ENCODE measurements at places on chromosomes 1 and 21.

- DNase-seq = no peak
Observed at GRCh38 chr21:29521872-29522271, 223.2 kb downstream of the BACH1 start.

DNA sequence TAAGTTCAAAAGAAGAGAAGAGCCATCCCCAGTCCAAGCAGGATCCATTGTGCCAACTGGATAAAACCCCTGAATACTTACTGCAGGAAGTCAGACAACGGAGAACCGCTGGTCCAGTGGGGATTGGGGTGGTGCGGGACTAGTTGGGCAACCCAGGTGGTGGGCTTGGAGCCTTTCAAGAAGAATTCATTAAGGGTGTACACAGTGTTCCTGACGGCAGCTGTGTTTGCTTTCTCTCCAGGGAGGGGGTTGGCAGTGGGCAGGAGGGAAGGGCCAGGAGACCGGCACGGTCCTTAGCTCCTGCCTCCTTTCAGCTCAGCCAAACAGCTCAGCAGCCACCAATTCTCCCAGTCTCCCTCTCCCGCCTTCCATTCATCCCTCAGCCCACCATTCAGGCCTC, 7.1 kb upstream of the CDK18 start:
- DNase-seq = no peak

- DNase-seq = no peak
Observed at GRCh38 chr1:40692429-40692895, 958 bp downstream of the NFYC start.

DNA sequence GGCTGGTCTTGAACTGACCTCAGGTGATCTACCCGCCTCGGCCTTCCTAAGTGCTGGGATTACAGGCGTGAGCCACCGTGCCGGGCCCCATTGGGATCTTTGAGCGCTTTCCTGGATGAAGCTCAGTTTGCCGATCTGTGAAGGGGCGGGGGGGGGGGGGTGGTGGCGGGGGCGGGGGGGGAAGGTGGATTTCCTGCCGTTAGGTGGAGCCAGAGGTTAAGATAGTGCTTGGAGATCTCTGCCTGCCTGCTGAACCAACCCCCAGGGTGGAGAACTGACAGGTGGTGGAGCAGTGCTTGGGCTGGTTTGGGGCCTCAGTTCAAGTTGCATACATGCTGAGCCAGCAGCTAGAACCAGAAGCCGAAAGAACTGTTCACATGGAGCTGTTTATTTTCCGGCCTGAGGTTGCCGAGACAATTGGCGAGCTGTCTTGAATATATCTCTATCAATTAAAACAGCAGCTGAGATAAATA, 1.7 kb downstream of the TMCC2 start:
- DNase-seq = peak; percentile 69

- DNase-seq = no peak
Observed at GRCh38 chr1:82689217-82689616, 888.5 kb downstream of the ADGRL2 start.

DNA sequence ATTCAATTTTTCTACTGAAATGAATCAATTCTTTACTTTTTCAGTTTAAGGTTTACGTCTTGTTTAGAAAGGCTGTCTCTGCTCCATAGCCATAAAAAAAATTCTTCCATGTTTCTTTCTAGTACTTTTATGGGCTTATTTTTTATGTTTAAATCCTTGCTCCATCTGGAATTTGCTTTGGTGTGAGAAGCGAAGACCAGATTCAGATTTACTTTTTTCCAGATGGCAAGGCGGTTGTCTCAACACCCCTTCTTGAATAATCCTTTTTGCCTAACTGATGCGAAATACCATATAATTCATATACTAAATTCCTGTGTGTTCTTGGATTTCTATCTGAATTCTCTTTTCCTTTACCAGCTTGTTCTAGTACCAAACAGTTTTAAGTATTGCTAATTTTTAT, 101.5 kb downstream of the C1orf94 start:
- no peak for DNase-seq

DNA sequence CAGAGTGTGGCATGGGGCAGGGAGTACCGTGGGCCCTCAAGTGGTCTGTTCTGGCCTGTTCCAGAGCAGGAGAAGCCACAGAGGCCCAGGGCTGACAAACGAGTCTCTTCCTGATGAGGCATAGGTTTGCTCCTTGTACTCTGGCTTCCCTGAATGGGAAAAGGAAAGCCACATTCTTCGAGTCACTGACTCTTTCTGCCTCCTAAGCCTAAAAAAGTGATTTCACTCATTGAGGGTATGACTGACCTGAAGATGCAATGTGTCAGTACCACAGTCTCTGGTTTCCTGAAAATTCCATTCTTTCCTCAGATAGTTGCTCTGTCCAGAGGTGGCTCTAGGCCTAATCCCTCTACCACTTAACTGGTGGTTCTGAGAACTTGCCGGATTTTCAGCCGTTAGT, 92.3 kb downstream of the KCNN3 start:
- DNase-seq = no peak

DNA sequence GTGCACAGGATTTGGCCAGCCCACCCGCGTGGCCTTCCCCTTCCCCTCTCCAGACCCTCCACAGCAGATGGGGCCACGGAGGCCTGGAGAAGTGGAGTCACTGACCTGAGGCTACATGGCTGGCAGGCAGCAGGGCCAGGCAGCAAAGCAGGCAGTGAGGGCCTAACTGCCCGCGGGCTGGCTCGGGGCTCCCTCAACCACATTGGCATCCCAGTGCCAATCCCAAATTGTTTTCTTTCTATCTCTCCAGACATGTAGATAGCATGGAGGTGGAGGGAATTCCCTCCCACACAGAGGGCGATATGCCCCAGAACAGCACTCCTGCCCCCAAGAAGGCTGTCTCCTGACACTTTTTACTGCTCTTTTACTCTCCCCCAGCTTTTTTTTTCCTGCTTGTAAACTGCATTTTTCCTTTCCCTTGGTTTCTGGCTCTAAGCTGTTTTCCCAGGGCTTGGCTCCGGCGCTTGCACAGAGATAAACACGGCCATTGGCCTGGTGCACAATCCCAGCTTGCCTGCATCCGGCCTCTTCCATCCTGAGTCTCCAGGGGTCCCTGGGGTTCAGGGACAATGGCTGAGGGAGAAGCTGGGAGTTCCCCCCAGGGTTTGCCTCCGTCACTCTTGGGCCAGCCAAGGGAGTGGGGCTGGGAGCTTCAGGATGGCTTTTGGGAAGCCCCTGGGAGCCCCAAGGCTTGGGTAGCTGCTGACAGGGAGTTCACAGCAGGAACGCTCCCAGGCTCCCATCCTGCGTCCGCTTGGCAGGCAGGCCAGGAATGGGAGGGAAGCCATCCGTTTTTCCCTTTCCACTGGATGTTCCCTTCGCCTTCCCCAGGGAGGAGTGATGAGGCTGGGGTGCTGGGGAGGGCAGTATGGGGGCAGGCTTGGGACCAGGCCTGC, 7.0 kb downstream of the EPHX1 start:
- no peak for DNase-seq

DNA sequence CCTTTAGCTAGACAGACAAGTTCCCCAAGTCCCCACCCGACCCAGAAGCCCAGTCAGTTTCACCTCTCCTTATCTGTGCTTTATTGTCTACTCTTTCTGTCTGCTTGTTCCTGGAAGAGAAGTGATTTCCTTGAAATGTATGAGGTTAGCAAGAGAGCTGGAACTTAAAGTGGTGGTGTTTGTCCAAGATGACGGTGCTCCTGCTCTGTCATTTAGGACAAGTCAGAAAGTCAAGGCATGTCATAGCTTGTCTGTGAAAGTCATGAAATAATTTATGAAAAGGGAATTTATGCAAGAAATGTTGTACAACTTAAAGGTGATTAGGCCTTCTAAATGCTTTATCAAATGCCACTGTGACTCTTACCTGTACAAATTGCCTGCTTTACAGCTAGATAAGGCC, 178.1 kb downstream of the PLA2G4A start:
- no peak for DNase-seq

DNA sequence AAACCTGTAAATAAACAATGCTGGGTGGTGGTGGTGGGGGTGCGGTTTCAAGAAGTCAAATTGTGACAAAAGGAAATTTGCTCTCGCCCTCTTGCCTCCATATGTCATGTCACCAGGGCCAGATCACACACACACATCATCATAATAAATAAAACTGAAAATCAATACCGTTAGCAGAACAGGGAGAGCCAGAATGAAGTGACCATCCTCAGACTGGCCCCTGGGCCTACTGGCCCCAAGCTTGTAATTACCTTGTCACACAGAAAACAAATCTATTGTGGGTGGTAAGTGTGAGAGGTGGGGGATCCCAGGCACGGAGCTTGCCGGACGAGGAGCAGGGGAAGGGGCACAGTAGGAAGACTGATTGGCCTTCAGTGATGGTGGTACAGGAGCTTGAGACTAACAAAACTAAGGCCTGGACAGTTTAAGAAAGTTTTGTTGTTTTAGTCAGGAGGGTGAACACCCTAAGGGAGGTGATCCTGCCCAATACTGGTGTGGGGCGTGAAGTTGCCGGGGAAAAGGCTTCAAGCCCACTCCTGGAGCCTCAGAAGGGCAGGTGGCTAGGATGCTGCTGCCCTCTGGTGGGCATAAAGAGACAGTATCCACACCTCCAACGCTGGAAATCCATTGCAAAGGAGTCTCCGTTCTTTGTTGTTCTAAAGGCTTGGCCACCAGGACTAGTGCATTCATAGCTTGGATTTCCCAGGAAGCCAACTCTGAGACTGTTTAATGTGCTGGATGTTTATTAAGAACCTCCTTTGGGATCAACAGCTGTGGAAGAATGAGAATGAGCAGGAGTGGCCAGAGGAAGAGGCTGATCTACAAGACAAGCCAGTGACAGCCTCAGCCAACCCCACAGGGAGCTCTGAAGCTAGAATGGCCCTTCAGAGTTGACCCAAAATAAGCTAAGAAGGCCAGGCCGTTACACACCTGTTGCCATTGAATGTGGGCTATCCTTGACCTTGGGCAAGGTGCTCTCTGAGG, 8.1 kb upstream of the C1orf216 start:
- peak; percentile 82 for DNase-seq

- no peak for DNase-seq
Observed at GRCh38 chr1:167344112-167344511, 123.4 kb downstream of the POU2F1 start.

- no peak for DNase-seq
Observed at GRCh38 chr1:204130178-204130577, 21.7 kb downstream of the ETNK2 start.

DNA sequence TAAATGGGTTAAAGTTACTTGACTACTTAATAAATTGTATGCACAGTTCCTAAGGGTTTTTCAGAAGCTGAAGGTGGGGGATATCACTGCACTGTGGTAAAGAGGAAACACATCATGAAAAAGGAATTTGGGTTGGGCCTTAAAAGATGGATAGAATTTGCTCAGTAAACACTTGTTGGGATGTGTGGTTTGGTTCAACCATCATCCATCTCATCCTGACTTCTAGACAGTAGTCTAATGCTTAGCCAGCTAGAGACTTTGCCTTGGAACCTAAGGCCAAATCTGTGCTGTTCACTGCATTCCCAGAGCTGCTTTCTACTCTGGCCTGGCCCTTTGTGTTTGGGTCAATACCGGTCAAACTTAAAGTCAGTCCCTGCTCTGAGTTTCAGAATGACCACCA, 30.6 kb downstream of the LY9 start:
- no peak for DNase-seq

- no peak for DNase-seq
Observed at GRCh38 chr1:202547215-202547614, 163.0 kb downstream of the SYT2 start.

- peak; percentile 66 for DNase-seq
Observed at GRCh38 chr1:186511761-186512637, 51.1 kb upstream of the PDC start.

DNA sequence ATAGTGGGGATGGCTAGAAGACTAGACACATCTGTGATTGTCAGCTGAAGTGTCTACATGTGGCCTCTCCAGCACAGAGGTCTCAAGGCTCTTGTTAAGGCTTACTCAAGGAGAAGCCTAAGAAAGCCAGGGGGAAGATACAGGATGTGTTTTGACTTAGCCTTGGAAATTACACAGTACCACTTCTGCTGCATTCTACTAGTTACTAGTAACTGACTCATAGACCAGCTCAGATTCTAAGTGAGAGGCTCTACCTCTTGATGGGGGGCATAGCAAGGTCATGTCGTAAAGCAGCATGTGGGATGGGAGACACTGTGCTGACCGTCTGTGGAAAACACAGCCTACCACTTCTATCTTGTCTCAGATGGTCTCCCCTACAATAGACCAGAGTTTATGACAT, 99.5 kb downstream of the UBE2U start:
- DNase-seq = no peak

DNA sequence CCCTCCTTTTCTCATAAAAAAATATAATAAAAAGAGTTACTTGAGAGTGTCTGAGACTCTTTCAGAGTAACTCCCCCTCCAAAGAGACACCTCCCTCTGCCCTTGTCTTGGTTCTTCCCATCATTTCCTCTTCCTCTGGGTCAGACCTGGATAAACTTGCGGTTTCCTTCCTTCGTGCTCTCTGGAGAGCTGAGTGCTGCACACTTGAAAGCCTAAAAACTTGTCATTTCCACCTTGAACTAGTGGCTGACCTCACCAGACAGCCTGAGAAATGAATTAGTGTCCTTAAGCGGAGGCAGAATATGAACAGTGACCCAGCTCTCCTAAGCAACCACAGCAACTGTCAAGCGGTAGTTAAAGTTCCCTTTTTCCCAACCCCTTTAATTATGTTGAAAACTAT, 88.4 kb upstream of the PROX1 start:
- DNase-seq = no peak

- no peak for DNase-seq
Observed at GRCh38 chr21:33640697-33641351, 717 bp downstream of the CRYZL1 start.

GRCh38 chr21:32842146-32842545, 70.6 kb upstream of the PAXBP1 start:
- DNase-seq = no peak

GRCh38 chr1:150972417-150972940, 2.2 kb downstream of the CERS2 start:
- DNase-seq = no peak

- DNase-seq = no peak
Observed at GRCh38 chr1:174902531-174903099, 97.1 kb upstream of the CACYBP start.

DNA sequence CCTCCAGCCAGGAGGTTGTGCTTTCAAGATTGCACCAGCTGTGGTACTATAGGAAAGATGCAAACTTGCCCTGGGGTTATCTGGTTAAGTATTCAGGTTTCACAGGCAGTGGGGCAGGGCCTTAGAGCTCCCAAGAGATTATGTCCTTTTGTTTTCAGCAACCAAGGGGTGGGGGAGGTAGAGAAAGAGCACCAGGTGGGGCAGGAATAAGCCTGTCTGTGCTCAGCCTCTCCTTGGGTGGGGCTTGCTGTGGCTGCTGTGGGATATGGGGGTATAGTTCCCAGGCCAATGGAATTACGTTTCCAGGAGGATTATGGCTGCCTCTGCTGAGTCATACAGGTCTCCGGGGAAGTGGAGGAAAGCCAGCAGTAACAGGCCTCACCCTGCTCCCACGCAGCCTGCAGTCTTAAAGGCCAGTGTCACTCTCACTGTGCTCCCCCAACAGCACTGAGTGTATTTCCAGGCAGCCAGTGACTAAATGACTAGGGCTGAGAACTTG, 508.6 kb downstream of the RWDD3 start:
- DNase-seq = no peak

DNA sequence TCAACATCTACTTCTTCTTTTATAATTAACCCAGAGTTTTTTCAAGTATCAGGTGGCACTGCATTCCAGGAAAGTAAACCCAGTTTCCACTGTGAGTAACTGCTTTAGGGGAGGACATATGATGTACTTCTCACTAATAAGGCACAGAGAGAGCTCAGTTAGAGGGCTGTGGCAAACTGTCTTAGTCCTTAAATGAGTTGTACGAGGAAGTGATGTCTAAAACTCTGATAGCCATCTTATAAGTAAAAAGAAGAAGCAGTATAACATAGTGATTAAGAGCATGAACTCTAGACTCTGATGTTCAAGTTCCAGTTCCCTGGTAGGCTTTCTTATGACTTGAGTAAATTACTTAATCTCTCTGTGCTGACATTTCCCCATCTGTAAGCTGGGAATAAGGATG, 58.7 kb upstream of the PTGS2 start:
- no peak for DNase-seq
